ENCODE measurements at places on chromosomes 3 and 15.
A peak's percentile ranks its signal among the peaks of the same experiment; 100 is the strongest.

DNA sequence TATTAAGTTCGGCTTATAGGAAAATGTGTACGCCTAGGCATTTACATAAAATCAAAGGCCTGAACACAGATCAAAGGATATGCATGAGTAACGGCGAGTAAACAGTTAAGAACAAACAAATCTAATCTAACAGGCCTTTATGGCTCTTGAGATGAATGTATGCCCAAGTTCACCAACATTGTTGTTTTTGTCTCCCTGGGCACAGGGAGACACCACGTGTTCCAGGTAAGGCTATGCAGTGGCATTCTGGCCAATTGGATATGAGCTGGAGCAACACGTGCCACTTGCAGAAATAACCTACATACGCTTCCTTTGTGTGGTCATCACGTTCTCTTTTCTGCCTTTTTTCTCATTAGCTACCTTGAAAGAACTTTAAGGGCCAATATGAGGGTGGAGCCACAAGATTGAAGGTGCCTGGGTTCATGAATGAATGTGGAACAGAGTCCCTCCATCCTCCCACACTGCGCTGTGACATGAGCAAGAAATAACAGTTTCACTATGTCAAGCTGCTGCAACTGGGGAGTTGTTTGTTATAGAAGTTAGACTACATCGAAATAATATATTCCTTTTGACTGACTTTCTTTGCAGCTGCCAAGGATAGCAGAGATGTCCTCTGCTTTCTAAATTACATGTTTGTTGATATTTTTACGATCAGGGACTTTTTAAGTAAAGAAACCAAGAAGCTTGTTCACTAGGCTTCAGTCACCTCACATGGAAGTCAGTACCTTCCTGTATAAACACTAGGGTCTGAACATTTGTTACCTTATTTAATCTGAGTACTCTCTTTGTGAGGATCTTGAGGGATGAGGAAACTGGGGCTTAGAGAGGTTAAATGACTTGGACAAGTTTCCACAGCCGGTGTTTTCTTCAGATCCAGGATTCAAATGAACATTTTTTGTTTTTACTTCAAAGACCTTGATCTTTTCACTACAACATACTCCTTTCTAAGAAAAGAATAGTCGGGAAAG is 427.5 kb upstream of the TBL1XR1 start:
- no peak for DNase-seq

DNA sequence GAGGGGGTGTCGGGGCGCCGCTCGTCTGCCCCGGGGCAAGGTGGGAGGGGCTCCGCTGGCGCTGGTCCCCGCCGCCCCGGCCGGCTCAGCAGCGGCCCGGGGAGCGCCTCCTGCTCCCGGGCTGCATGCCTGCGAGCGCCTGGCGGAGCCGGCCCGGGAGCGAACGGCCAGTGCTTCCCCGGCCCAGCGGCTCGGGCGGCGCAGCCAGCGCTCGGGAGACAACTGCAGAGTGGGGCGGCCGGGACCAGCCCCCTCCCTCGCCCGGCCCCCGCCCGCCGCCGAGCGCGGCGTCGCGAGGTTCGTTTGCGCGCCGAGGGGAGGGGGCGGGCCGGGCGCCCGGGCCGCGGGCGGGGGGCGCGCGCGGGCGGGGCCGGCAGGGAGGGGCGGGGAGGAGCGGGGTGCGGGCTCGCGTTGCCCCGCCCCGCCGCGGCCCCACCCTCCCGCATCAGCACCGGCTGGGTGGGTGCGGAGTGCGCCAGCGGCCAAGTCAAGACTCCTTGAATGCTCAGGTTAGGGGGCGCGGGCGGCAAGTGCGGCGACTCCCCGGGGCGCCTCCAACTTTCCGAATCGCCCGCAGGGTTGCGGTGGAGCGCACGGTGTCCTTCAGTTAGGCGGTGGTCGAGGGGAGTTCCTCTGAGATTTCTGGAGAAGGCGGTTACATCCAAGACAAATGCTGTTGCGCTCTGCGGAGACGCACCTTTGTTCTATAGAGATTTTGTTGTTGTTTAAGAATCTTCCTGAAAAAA is at the start of gene RGMA:
RGMA (minus strand) TSS at position 231 of the 746 bp plus-strand sequence. CDS start 279 bp downstream, outside the sequence.
- DNase-seq = no peak

GRCh38 chr3:180530276-180530675 is 71.7 kb upstream of the TTC14 start:
- no peak for DNase-seq

DNA sequence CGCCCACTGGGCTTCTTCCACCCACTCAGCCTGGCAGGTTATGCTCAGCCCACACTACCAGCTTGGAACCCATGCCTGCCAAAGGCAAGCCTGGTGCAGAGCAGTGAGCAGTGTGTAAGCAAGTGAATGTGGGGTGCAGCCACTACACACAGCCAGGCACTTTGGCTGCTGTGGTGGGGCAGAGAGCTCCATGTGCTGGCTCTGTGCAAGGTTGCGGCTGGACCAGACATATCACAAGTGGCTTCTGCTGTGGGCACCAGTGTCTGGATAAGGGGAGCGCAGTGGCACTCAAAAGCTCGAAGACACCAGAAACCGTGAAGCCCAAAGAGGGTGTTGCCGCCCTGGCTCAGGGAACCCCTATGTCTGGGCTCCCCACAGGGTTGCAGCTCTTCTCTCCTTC is 563.7 kb downstream of the SI start:
- DNase-seq = no peak

DNA sequence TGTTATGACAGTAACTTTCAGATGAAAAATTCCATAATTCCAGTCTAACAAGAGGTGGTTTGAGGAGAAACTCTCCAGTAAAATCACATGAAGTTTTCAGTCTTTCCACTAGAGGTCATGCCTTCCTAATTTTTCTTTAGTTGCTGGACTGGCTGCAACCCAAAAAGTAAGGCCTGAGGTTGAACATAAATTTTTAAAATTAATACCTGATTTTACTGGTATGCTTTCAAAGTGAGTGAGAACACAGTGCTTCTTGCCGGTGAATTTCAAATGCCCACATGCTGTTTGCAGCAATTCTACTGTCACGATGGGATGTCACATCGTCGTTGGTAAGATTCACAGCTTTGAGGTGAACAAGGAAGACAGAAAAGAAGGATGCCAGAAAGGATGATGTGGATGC is 89.0 kb upstream of the FGF12 start:
- DNase-seq = peak; percentile 59

GRCh38 chr15:66586155-66586976 is 20.6 kb upstream of the LCTL start:
- DNase-seq = no peak

DNA sequence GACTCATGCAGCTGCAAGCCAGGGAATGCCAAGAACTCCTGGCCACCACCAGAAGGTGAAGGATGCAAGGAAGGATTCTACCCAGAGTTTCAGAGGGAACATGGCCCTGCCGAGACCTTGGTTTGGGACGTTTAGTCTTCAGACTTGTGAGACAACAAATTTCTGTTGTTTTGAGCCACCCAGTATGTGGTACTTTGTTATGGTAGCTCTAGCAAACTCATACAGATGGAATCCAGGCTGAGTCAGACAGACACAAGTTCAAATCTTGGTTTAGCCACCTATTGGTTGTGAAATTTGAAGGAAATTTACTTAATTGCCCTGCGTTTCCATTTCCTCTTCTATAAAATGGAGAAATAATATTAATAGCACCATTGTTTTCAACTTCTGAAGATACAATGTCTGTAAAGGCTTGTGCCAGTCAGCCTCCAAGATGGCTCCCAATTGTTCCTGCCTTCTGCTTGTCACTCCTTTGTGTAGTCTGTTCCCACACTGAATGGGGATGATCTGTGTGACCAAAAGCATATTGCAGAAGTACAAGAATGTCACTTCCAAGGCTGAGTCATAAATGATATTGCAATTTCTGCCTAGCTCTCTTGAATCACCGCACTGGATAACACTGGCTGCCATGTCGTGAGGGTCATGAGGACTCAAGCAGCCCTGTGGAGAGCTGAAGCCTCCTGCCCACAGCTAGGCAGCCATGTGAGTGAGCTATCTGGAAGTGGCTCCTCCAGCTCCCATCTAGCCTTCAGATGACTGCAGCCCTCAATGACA is 223.5 kb upstream of the PROK2 start:
- peak; percentile 74 for DNase-seq

DNA sequence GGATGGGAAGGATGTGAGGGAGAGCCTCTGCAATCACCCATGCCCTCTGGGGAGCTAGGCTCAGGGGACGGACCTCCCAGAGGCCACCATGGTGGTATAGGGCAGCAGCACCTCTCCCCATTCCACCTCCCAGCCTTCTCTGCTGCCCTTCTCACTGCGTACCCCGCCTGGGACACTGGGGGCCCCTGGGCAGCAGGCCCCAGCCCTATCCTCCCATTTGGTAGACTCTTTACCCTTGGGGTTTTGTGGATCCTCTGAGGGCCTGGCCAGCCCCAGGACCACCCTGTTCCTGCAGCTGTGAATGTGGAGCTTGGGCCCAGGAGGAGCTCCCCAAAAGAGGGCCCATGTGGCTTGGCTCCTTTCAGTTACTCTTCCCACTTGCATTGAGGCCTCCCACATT is 131.9 kb downstream of the DNAJB8 start:
- DNase-seq = no peak
